ENCODE measurements at places on chromosomes 3 and 15.

DNA sequence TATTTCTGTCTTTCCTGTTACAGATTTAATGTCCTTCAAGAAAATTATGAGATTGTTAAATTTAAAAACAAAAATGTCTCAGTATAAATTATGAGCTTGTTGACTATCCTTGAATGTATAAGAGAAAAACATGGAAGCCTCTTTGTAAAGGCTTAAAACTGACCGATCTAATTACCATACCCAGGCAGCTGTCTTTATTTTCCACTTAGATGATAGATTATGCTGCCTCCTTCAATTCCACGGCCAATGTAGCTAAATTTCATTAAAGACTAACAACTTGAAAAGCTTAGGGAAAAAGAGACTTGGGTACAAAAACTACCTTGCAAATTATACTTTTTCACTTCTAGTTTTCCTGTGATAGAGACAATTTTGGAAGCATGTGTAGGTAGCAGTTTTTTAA, 88.3 kb downstream of the ATP10A start:
- DNase-seq: no peak

- DNase-seq: no peak
Observed at GRCh38 chr3:33114622-33115023, 809 bp downstream of the CRTAP start.

DNA sequence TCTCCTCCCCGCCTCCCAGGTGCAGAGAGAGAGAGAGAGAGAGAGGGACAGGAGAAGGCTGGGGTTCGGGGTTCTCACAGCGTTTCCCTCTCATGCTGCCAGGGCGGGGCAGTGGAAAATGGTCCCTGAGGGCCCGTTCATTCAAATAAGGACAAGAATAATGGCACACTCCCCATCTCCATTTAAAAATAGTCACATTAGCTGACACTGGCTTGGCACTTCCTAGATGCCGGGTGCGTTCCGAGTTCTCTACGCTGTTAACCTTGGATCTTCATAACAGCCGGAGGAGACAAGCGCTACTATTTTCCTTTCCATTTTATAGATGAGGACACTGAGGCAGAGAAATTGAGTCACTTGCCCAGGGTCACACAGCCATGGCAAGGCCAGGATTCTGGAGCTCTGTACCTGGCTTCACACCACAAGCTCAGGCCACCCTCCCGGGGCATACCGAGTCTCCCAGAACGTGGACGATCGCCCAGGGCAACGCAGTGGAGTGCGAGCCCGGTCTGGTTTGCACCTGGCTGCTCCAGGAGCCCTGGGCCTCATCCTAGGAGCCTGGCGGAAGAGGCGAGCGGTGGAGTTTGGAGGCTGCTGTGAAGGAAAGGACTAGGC, 608 bp upstream of the SLC6A6 start:
- no peak for DNase-seq

DNA sequence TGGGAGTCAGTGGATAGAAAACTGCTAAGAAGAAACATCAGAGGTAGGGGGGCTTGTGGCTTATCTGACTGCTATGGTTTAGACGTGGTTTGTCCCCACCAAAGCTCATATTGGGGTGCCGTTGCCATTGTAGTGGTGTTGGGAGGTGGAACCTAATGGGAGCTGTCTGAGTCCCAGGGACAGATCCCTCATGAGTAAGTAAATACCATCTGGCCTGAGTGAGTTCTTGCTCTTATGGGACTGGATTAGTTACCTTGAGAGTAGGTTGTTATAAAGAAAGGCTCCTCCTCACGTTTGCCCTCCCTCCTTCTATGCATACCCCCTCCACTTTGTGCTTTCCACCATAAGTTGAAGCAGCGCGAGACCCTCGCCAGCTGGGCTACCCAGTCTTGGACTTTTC, 53.4 kb upstream of the VILL start:
- no peak for DNase-seq

DNA sequence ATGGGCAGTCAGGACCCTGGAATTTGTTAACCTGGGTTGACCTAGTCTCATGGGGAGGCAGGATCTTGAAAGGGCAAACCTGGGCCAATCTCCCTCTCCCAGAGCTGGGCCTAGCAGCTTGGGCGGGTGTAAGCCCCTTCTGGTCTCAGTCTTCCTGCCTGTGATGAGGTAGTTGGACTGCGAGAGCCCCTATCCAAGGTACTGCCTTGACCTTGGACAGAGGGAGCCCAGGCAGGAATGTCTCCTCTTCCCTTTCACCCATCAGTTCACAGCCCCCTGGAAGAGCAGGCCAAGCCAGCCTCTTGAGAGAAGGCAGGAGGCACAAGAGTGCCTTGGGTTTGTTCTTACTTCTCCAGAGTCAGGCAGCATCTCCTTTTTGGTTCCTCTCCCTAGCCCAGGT, 24.7 kb upstream of the SEMA3F start:
- DNase-seq: no peak

DNA sequence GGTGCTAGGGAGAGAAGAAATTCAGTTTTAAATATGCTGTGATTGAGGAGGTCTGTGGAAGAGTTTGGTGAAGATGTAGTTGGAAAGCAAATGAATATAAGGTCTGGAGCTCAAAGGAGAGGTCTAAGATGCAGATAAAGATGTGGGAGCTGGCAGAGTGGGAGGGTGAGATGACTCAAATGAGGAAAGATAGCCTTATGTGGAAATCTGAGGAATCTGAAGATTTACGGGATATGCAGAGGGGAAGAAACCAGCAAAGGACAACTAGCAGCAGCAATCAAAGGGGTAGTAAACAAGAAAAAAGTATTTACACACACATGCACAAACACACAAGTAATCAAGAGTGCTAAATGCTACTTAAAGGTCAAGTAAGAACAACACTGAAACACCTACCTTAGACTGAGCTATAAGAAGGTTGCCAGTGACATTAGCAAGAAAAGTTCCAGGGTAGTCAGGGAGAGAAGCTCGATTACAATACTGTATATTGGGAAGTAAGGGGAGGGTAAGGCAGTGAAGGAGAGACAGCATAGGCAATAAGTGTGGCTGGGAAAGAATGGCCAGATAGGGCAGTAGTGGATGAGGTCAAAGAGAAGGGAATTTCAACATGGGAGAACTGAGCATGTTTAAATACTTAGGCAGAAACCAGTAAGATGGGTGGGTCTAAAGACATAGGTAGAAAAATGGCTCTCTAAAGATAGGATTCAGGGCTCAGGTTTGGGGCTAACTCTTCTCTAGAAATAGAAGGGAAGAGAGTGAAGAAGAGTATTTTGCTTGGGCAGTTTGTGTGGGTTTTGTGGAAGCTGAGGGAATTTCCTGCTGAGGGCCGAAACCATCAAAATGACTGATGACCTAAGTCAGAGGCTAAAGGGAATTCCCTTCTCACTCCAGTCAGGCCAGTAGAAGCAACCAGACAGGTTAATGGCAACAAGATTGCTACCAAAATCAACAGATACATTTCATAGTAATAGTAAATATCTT, 8.9 kb downstream of the CMTM6 start:
- DNase-seq: peak; percentile 55

- DNase-seq: no peak
Observed at GRCh38 chr3:142983318-142983717, 18.1 kb upstream of the U2SURP start.

- DNase-seq: peak; percentile 79
Observed at GRCh38 chr15:99511531-99511865, 54.3 kb upstream of the MEF2A start.

- no peak for DNase-seq
Observed at GRCh38 chr3:55143336-55143735, 215.5 kb upstream of the LRTM1 start.

DNA sequence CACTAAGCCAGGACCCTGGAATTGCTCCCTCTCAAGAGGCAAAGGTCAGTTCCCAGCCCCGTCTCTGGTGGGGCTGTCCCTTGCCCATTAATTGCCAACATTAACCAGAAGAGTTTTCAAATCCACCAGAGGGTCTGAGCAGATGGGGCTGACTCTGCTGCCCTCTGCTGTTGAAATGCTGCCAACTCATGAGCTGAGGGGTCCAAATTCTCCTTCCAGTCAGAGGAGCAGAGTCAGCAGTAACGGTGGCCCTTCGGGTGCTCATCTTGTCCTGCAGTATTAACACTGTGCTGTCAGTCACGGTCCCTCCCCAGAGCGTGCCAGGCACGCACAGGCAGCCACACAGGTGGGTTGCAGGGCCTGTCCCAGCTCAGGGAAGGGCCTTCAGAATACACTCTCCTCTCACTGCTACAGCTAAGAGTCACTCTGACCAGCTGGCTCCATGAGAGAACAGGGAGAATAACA, 10.7 kb upstream of the SPTBN5 start:
- DNase-seq: peak; percentile 83

DNA sequence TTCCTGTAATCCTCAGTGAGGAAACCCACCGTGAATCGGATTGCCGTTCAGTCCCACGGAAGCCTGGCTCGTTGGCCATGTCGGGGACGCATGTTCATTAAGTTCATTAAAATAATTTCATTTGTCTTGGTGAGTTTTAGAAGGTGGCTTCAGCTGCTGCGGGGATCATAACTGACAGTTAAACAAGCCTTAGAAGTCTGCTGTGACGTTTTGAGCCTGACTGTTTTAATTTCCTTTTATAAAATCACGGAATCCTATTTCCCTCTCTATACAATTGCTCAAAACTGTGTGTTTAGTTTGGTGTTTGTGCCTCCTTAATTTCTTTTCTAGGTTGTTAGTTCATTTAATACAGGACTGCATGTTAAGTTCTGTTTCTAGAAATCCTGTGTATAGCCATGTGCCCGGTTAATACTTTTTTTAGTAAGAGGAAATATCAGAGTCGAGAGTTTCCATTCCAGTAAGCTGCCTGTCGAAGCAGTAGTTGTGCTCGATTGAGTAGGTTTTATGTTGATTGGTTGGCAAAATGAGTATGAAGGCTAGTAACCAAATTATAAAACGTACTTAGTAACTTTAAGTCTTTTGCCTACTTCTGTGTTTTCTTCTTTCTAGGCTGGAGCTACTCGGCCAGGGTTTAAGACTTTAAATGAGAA, 705 bp downstream of the NIPA2 start:
- peak; percentile 29 for DNase-seq

GRCh38 chr3:187334904-187335303, 33.3 kb upstream of the RTP4 start:
- DNase-seq: no peak

DNA sequence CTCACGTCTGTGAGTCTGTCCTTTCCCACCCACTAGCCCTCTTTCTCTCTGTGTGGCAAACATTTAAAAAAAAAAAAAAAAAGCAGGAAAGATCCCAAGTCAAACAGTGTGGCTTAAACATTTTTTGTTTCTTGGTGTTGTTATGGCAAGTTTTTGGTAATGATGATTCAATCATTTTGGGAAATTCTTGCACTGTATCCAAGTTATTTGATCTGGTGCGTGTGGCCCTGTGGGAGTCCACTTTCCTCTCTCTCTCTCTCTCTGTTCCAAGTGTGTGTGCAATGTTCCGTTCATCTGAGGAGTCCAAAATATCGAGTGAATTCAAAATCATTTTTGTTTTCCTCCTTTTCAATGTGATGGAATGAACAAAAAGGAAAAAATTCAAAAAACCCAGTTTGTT, 97.7 kb downstream of the GAP43 start:
- no peak for DNase-seq

GRCh38 chr3:24476871-24477656, 17.6 kb downstream of the THRB start:
- no peak for DNase-seq
